ENCODE measurements at places on chromosomes 4 and X.
A peak's percentile ranks its signal among the peaks of the same experiment; 100 is the strongest.

DNA sequence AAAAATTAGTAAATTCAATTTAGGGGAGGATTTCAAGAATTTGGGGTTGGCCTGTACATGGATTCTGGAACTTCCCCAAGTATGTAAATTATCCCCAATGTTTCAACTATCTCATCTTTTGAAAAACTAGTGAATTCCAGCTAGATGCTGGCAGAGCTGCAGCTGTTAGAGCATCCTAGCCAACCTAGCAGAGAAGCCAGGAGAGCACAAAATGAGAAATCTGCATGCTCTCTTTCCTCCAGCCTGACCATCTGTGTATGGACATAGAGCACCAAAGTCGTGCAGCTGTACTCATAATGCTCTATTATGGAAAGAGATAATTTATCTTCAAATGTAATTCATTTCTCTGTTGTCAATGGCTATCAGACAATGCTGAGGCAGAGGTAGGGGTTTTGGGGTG, 1217.7 kb downstream of the PCDH19 start:
- no peak for DNase-seq

- DNase-seq, result peak; percentile 11
Measured at GRCh38 chr4:158065176-158065575, 107.6 kb downstream of the GASK1B start.

- DNase-seq, result no peak
Measured at GRCh38 chr4:173001571-173001970, 167.0 kb upstream of the GALNT7 start.

DNA sequence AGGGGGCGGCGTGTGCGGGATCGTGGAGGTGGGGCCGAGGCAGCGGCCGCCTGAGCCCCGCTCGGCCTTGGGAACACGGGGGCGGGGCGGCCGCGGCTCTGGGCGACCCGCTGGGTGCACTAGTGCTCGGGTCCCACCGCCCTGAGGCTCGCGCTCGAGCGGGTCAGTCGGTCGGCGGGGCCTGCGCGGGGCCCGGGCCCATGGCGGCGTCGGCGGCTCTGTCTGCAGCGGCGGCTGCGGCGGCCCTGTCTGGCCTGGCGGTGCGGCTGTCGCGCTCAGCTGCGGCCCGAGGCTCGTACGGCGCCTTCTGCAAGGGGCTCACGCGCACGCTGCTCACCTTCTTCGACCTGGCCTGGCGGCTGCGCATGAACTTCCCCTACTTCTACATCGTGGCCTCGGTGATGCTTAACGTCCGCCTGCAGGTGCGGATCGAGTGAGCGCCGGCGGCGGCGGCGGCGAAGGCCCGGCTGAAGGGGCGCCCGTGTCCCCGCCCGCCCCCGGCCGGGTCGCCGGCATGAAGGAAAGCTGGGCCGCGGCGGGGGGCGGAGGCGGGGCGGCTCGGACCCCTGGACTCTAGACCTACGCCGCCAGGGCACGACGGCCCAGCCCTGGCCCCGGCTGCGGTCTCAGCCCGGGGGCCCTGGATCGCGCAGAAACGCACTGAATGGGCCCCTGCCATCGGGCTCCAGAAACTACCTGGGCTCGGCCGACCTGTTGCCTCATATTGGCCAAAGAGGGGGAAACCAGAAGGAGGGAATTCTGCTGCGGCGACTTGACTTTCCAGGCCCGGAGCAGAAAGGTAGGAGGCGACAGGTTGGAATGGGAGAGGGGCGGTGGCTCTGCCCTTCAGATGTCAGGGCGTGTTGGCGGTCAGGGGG, at the start of gene SMIM10L2A:
TSS of gene SMIM10L2A (plus strand) at position 13 of the 878 bp plus-strand sequence. CDS start at position 201, 188 bp downstream.
- DNase-seq, result no peak

DNA sequence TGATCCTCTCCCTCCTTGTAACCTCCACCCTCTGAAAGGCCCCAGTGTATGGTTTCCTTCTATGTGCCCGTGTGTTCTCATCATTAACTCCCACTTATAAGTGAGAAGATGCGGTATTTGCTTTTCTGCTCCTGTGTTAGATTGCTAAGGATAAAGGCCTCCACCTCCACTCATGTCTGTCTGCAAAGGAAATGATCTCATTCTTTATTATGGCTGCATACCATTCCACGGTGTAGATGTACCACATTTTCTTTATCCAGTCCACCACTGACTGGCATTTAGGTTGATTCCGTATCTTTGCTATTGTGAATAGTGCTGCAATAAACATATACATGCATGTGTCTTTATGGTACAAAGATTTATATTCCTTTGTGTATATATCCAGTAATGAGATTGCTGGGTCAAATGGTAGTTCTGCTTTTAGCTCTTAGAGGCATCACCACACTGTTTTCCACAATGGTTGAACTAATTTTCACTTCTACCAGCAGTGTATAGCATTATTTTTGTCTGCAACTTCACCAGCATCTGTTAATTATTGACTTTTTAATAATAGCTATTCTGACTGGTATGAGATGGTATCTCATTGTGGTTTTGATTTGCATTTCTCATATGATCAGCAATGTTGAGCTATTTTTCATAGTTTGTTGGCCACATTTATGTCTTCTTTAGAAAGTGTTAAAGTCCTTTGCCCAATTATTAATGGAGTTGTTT, 1030.9 kb downstream of the FSTL5 start:
- DNase-seq, result peak; percentile 4

DNA sequence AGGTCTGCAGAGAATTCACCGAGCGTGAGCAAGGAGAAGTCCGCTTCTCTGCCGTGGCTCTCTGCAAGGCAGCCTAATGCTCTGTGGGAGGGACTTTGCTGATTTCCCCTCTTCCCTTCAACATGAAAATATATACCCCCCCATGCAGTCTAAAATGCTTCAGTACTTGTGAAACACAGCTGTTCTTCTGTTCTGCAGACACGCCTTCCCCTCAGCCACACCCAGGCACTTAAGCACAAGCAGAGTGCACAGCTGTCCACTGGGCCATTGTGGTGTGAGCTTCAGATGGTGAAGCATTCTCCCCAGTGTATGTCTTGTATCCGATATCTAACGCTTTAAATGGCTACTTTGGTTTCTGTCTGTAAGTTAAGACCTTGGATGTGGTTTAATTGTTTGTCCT, 11.3 kb downstream of the UCHL1 start:
- no peak for DNase-seq

- DNase-seq, result peak; percentile 75
Measured at GRCh38 chr4:25949173-25949748, 35.2 kb downstream of the SMIM20 start.

DNA sequence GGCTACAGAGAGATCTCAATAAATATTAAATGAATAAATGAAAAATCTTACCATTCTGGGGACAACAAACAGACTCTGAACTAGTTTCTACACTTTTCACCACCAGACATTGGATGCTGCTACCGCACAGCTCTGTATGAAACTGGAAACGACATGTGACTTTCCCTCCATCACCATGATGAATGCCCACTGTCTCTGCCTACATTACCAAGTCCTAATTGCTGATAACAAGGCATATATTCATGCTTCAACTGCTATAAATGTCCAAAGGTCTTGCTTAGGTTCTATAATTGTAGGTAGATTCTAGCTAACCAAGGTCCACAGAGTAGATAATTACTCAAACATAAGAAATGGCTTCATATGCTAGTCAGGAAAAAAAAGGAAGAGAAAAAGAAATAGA, 399.4 kb upstream of the ADGRL3 start:
- DNase-seq, result no peak

- DNase-seq, result no peak
Measured at GRCh38 chrX:16931371-16931770, 15.1 kb upstream of the REPS2 start.

- no peak for DNase-seq
Measured at GRCh38 chr4:1715002-1715758, 3.1 kb upstream of the SLBP start.

DNA sequence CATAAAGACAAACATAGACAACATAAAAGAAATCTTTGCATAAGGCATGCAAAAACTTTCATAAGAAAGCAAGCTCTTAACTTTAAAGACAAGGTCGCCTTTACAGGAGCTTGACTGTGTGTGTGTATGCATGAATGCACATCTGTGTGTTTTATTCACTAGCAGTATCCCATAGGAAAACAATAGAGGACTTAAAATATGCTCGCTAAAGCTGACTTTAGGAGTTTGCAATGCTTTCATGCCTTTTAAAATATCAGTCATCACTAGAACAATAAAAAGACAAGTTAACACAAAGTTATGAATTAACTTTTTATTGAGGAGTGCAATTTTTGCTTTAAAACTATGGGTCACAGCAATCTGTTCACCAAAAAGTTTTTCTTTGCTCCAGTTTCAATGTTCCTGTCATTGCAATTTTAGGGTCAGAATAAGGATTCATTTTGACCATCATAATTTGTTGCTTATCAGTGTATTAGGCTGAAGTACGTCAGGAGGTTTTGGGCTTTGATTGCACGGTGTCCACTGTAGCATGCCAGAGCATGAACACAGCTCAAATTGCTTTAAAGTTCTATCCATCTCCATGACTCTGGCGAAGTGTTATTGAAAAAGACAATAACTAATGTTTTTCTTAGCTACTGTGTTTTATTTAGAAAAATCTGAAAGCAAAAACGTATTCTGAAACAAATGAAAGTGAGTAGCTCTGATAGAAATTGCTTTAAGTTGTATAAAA, 36.9 kb downstream of the ANXA10 start:
- DNase-seq, result no peak

GRCh38 chr4:124526769-124527168, 185.8 kb downstream of the ANKRD50 start:
- DNase-seq, result no peak

DNA sequence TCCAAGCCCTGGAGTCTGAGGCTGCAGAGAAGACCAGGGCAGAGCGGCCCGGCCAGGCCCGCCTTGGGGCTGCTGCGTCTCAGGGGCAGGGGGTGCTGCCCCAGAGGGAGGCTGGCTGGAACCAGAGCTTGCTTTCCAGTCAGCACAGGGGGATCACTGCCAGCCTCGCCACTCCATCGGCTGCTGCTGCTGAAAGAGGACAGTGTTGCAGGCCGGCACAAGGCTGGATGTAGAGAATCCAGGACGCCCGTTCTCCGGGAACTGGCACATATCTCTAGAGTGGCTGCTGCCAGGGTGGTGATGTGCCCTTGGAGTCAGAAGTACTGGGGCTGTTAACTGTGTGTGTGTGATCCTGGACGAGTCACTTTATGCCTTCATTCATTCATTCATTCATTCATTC, 31.9 kb upstream of the SORCS2 start:
- no peak for DNase-seq

DNA sequence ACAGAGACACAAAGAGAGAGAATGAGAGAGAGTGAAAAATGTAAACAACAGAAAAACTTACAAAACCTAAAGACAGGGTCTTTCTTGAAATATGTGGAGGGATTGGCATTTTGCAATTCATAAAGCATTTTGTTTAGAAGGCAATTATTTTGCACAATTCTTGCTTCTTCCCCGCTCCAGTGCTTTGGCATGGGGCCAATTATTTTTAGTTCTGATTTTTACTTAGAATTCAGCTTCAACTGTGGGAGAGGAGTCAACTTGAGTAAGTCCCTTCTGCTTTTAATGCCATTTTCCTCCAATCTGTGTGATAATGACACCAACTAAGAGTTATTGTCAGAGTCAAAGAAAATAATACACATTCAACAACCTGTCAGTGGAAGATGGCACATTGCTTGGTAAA, 1051.9 kb downstream of the NLGN4X start:
- no peak for DNase-seq

DNA sequence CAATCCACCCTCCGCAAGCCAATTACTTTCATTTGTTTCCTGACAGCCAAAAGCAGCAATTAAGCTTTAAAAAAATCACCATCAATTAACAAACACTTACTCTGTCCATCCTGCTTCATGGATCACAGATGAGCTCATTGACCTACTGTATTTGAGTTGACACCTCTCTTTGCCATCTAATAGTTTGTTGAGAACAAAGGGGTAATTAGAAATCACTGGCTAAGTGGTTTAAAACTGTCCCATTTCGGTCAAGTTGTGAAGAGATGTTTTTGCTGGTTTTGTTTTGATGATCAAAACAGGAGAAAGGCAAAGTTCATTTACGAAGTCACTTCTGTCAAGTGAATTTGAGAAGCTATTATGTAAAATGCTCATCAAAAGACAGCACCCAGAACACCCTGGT, 10.4 kb downstream of the SH3KBP1 start:
- DNase-seq, result no peak

DNA sequence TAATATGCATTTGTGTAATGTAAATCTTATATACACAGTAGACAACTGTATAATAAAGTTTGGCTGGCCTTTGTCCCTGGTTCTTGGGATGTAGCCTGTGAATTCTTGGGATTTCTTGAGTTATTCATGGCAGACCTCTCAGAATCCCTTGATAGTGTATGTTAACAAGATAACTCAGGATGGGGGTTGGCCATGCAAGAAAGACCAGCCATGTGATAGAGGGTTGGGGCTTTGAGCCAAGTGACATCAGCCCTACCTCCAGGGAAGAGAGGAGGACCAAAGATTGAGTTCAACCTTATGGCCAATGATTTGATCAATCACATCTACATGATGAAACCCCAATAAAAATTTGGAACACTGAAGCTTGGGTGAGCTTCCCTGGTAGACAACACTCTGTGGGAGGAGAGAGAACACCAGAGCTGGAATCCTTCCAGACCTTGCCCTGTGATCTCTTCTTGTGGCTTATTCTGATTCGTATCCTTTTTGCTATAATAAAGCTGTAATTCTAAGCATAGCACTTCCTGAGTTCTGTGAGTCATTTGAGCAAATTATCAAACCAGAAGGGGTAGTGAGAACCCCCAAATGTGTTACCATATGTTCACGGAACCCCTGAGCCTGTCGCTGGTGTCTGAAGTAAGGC, 11.3 kb downstream of the SLC2A9 start:
- DNase-seq, result no peak

DNA sequence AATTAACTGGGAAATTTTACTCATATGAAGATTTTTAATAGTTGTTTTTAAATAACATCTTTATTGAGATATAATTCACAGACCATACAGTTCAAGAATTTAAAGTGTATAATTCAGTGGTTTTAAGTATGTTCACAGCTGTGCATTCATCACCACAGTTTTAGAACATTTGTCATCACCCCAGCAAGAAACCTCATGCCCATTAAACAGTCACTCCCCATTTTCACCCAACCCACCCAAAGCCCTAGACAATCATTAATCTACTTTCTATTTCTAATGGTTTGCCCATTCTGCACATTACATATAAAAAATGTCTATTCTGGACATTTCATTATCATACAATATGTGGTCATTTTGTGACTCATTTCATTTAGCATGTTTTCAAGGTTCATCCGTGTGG, 2.8 kb downstream of the UPRT start:
- DNase-seq, result no peak

- peak; percentile 25 for DNase-seq
Measured at GRCh38 chr4:122652379-122652778, 31.5 kb upstream of the IL21 start.

GRCh38 chr4:142719854-142720541, 126.1 kb downstream of the INPP4B start:
- peak; percentile 77 for DNase-seq

- DNase-seq, result no peak
Measured at GRCh38 chr4:52728691-52729240, 22.5 kb downstream of the ERVMER34-1 start.

DNA sequence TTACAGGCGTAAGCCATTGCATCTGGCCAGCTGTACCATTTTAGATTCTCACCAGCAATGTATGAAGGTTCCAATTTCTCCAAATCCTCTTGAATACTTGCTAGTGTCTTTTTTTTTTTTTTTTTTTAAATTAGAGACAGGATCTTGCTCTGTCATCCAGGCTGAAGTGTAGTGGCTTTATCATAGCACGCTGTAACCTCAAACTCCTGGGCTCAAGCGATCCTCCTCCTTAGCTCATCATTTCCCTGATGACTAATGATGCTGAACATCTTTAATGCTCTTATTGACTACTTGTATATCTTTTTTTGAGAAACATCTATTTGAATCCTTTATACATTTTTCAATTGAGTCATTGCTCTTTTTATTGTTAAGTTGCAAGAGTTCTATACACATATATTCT, 40.3 kb downstream of the HDAC8 start:
- DNase-seq, result no peak
